ENCODE measurements at places on chromosomes 1 and 21.
A peak's percentile ranks its signal among the peaks of the same experiment; 100 is the strongest.

DNA sequence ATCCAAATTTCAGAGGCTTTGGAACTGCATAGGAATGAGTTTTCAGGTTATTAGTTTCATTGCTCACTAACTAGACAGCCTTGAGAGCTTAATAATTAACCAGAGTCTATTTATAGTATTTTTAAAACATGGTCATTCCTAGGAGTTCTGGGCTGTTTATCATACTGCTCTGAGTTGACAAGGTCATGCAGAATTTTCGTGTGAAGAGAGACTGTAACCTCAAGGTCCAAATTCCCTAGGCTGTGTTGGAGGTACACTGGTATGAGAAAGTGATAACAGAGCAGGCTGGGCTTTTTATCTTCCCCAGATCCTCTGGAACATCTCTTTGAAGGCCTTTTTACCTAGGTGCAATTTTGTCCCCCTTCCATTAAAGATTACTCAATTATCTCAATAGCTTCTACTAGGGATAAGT is 736.3 kb downstream of the LTN1 start:
- DNase-seq, result no peak

DNA sequence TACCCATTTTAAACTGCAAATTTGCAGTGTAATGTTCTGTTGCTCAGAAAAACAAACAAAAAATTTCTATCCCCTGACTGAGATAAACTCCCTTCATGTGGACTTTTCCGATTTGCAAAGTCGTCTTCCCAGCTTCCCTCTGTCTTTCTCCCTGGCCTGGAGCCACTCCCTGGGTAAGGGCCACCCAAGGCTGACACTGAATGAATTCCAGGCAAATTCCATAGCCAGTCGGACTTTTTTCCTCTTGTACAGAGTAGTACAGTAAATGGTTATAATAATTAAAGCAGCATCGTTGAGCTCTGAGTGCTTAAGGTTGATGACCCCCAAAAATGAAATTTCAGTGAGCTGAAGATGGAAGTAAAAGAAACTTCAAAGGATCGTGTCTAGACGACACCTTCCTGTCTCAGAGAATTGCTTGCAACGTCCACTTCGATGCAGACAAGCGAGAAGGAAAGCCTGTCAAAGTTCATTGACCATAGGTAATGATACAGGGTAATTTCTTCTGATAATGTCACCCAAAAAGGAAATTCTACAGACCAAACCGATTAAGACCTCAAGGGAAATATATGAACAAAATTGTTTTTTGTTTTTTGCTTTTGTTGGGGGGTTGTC is 33.6 kb upstream of the LHX8 start:
- no peak for DNase-seq

DNA sequence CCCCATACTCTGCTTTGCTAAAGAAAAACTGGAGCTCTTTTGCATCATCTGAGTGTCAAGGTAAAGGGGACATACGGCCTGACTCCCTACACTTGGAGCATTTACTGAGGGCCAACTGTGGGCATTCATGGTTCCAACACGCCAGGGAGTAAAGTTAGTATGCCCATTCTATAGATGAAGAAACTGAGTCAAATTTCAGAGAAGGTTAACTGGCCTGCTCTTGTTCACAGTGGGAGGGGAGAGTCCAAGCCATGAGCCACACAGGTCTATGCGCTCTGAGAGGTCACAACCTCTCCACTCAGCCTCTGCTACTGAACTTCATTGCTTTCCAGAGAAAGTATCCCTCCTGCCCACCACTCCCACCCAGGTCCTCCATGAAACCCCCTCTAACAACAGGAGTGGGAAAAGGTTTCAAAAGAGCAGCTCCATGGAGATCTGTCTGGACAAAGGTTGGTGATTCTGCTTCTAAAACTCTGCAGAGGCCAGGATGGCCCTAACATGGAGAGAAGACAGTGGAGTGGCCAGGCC is 6.8 kb upstream of the KCNN3 start:
- no peak for DNase-seq

- DNase-seq, result no peak
Observed at GRCh38 chr1:109759513-109760334, 4.0 kb downstream of the EPS8L3 start.

GRCh38 chr1:17365293-17365692 is 6.7 kb upstream of the PADI6 start:
- no peak for DNase-seq

DNA sequence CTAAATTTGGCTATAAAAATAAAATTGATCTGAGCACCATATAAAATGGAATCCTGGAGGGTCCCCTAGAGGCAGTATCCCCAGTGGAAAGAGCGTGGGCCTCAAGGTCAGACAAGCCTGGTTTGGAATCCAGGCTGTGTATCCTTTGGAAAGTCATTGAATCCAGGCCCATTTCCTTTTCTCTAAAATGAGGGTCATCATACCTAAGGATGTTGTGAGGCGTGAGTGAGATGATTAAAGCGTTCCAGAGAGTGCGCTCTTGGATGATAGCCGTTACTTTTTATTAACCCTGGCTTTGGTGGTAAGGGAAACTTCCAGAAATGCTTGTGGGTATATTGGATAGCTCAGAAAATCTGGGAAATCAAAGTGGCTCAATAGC is 683 bp upstream of the ZNF436 start:
- DNase-seq, result no peak

DNA sequence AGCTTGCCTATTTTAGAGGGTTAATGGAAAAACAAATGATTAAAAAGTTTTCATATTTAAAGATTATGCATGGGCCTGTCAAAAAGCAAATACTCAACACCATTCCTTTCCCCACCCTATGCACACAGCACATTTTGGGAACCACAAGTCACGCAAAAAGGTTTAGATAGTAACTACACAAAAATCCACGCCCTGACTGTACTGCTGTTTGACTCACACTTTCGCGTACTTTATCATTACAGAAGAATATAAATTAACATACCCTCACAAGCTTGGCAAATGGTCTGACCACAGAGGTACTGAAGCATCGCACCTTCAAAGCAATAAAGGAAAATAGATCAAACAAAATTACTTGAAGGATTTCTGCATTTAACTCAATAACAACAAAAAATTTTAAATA is 1.4 kb downstream of the ATP5PO start:
- no peak for DNase-seq

- DNase-seq, result peak; percentile 1
Observed at GRCh38 chr1:118042501-118042900, 113.0 kb downstream of the WDR3 start.

DNA sequence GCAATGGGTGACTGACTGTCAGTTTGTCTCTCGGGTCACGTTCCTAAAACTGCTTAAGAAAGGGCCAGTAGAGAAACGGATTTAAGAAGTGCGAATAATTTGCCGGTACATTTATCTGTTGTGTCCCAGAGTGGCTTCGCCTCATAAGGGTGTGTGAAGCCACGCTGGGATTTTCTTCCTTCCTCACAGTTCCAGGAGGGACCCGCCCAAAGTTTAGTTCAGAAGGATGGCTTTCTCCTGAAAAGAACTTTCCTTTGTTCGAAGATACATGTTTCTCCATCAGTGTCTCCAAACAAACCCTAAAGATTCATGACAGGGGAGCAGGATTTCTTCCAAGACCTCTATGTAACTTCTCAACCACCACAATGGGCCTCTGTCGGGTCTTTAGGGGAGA is 49.8 kb downstream of the ADAMTS1 start:
- DNase-seq, result no peak

- DNase-seq, result no peak
Observed at GRCh38 chr1:243848165-243848857, 1.7 kb downstream of the AKT3 start.

DNA sequence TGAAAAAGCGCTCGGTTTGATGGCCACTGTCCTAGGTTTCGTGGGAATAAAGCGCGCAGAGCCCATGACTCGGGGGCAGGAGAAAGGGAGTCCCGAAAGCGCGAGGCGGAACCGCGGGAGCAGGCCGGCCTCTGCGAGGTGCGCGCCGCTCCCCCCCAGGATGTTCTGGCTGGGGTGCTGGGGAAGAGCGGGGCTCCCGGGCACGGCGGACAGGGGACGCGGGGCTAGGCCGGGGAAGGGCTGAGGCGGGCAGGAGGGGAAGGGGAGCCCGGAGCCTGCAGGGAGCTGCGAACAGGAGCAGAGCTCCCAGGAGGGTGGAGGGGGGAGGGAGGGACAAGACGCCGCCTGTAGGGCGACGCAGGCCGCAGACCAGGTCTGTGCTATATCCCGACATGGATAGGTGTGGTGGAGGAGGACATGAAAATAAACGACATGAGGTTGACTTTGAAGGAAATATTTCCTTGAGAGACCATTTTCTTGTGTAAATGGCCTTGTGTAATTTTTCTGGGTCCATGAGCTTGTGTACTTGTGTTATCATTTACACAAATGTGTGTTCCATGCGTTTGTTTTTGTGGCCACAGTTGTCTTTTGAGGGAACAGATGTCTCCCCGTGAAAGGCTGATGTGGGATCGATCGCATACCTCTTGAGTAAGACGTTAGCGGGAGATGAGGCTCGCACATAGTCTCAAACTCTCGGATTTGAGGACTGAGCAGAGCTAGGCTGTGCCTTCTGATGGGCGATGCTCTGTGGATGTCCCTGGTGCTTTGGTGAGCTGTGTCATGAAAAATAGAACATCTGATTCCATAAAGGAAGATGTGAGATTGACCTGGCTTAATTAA is 1.3 kb downstream of the PCNT start:
- DNase-seq, result peak; percentile 40

DNA sequence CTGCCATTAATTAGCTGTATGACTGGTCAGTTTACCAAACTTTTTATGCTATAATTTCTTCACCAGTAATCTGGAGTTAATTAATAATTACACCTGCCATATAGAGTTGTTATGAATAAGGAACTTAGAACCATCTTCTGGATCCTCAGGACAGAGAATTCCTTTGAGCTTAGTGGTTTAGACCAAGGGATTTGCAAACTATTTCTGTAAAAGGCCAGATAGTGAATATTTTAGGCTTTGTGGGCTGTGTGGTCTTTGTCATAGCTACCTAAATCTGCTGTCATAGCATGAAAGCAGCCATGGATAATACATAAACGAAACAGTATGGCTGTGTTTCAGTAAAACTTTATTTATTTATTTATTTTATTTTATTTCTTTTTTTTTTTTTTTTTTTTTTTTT is 9.0 kb downstream of the TIMM17A start:
- DNase-seq, result peak; percentile 11

DNA sequence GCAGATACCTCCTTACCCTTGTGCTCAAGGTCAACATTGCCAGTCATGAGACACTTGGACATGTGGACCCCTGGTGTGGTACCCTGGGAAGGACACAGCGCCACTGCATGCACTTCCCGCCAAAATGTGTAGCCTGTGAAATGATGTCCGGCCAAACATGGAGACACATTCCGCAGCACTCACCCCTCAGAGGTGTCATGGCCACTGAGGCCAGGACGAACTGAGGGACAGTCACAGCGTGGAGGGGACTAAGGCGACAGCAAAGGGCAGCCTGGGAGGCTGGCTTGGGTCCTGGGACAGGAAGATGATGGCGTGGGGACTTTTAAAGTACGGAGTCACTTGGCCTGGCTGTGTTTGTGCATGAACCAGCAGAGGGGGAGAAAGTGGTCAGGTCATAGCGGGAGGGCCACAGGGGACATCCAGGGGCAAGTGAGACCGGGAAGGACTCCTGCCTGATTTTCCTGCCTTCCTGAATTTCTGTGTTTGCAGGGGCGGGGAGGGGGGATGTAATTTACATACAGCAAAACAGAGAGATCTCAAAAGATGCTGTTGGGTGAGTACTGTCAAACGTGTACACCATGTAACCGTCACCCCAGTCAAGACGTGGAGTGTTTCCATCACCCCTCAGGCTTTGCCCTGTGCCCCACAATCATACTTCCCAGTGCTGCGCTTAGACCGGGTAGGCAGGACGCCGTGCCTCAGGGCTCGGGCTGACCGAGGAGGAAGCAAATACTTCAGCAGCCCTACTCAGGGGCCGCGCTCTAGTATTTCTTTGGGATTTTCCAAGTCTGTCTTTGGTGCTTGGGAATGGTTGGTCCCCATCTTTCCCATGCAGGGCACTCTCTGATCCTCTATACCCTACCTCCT is 45.2 kb downstream of the WDR4 start:
- DNase-seq, result no peak

GRCh38 chr1:26538480-26539412 is 9.2 kb downstream of the RPS6KA1 start:
- peak; percentile 53 for DNase-seq

- peak; percentile 48 for DNase-seq
Observed at GRCh38 chr1:78561856-78562255, 58.4 kb upstream of the IFI44L start.

- no peak for DNase-seq
Observed at GRCh38 chr1:18803851-18804250, 55.6 kb downstream of the TAS1R2 start.

DNA sequence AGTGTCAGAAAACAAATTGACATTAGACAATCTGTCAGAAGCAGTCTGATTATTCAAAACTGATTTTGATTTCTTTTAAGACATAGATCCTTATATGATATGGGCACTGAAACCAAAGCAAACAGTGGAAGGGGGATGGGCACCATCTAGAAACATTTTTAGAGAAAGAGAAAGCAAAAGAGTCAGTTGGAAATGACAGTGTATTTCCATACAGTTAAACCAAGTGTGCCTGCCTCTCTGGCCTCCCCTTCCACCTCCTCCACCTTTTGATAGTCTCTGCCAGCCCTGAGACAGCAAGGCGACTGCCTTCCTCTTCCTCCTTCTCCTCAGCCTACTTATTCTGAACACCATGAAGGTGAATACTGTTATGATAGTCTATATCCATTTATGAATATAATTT is 949.7 kb downstream of the AMY1C start:
- DNase-seq, result no peak

- no peak for DNase-seq
Observed at GRCh38 chr1:81298266-81298665, 502.5 kb upstream of the ADGRL2 start.

DNA sequence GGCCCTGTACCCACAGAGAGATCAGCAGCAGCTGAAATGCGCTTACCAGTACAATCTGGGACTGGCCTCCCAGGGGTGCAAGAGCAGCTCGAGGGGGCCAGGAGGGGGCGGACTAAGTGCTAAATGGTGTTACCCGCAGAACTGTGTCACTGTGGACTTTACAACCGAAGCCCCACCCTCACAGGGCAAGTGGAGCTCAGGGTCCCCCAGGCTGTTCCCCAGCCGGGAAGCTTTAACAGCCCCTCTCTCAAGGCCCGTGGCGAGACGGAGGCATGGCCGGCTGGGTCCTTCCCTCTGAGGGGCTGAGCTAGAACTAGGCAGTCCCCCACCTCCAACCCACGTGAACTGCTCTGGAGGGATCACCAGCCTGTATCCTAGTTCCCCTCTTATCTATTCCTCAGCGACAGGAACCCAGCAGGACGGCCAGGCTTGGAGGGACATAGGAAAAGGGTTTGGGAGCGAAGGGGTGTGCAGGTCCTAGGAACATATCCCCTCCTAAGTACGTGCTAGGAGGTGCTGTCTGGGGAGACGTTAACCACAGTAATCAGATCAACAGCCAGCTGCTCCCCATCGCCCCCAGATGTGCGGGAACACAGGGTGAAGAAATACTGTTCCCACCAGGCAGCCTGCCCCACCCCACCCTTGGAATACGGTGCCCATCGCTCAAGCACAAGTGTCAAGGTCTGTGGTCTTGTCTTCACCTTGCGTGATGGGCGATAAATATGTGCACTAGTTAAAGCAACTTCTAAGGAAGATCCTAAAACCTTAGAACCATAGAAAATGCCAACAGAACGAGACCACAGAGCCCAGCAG is 24.4 kb downstream of the ZBTB17 start:
- no peak for DNase-seq

All from fibroblast of mammary gland (primary cell).